ENCODE measurements at places on chromosomes 5 and 9.

DNA sequence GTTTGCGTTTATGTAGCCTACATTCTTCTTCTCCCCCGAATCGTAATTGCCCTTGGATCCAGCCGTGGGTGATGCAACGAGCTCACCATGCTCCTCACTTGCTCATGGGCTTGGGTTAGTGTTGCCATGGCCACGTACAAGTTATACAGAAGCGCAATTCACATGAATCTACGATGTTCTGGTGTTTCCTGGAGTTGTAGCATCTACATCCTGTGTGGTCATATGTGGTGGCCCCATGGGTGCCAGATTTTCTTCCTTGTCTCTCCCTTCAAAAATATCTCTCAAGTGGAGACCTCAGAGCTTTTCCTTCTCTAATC is 115.3 kb downstream of the TLE4 start:
- no peak for DNase-seq

- DNase-seq = no peak
Measured at GRCh38 chr9:30048396-30048795, 2336.0 kb upstream of the ACO1 start.

GRCh38 chr5:157562111-157562581 is 13.4 kb downstream of the ADAM19 start:
- DNase-seq = peak; percentile 85

GRCh38 chr9:135958485-135958884 is 2.7 kb downstream of the UBAC1 start:
- peak; percentile 46 for DNase-seq

DNA sequence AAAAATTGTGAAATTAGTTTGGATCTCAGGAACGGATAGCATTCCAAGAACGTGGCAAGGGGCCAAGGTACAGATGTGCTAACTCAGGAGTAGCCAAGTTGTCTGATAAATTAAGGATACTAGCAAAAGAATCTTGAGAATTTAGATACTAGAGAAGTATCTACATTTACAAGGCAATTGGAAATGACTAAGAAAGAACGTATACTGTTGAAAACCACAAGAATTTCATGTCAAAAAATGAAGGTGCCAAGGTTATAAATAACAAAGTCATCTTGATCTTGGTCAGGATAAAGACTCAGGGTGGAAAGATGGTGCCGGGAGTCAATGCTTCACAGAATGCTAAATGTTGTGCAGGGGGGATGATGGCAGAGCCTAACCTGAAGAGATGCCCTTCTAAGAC is 19.2 kb downstream of the CAPSL start:
- no peak for DNase-seq

DNA sequence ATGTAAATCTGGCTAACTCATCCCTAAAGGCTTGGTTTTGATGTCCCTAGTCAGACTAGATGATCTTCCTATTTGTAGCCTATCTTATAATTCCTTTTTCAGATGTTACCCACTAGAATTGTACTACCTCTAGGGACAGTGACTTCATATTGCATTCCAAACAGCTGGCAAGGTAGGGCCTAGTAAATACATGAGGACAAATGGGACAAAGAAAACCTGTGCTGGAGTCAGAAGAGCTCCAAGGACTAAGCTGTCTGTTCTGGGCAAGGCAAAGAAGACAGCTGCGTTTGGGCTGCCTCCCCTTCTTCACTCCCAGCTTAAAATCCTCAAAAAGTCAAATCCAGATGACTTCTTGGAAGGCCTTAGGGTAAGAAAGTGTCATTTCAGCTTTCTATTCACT is 10.0 kb downstream of the DMXL1 start:
- DNase-seq = no peak

DNA sequence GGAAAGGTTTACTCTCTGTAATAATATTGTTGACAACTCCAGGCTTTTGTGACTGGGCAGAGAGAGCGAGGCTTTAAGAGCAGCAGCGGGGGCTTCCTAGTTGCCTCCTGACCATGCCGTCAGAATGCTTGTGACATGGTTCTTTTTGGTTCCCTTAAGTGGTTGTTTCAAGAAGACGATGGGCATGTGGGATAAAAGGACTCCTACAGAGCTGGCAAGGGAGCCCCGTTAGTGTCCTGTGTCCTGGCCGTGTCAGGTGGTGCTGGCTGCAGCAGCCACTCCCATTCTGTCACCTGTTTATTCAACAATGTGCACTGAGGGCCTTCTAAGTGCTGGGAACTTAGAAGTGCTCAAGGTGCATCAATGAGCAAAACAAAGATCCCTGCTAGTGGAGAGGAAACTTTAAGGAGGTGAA is 19.7 kb downstream of the LCP2 start:
- DNase-seq = no peak

DNA sequence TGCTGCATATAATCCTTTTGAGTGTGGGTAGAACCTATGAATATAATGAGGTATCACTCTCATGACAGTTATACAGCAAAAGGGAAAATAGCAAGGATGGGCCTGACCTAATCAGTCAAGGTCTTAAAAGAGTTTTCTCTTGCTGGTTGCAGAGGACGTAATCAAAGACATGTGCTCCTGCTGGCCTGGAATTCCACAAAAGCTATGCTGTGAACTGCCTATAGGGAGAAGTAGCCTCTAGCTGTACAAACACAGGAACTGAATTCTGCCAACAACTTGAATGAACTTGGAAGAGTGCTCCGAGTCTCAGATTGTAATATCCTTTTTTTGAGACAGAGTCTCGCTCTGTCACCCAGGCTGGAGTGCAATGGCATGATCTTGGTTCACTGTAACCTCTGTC is 195.6 kb downstream of the PLK2 start:
- DNase-seq = no peak

DNA sequence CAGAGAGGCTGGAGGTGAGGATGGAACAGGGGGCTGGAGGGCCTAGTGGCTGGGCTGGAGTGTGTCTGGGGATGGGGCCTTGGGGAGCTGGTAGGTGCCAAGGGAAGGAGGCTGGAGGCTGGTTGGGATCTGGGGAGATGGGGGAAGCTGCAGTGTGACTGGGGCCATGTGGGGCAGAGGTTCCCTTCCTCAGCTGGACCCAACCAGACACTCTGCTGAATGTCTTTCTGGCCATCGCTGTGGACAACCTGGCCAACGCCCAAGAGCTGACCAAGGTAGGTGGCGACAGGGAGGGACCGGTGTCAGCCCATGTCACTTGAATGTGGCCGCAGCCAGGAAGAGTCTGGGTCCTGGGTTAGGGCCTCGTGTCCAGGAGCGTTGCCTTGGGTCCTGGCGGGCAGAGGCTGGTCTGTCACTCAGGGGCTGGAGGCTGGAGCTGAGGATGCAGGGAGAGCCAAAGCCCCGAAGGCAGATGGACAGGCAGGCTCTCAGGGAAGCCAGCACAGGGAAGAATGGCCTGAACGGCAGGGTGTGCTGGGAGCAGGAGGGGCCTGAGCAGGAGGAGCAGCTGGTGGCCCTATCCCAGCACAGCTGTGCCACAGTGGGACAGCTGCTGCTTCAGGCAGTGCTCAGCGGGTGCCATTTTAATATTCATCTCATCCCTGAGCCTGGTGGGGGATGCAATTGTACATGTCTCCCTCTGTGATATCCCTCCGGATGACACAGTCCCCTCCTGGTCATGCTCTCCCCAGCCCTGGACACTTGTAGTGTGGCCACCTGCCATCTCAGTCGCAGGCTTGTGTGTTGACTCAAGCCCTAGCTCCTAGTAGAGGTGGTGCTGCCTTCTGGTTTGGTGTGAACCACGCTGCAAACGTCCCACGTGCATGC is 132.5 kb downstream of the CACNA1B start:
- DNase-seq = peak; percentile 26

DNA sequence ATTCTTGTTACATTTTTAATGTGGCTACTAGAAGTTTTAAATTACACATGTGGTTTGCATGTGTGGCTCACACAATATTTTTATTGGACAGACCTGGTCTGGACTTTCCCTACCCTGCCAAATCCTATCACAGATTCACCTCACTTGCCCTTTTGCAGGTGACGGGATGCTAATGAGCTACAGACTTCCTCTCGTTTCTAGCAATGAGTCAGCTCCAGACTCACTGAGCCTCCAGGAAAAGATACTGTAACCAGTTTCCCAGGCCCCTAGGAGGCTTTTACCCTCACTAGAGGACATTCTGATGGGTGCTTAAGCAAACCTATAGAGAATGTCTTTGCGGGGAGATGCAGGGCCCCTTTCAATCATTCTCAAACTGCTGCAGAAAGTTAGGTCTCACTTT is 135.4 kb downstream of the WDR41 start:
- no peak for DNase-seq

GRCh38 chr9:129667850-129668249 is 2.4 kb downstream of the PRRX2 start:
- no peak for DNase-seq

DNA sequence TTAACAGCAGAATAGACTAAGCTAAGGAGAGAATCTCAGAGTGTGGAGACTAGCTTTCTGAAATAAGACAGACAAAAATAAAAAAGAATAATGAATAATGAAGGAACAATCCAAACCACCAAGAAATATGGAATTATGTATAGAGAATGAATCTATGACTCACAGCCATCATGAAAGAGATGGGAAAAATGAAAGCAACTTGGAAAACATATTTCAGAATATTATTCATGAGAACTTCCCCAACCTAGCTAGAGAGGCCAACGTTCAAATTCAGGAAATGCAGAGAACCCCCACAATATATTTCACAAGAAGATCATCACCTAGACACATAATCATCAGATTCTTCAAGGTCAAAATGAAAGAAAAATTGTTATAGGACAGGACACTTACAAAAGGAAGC is 349.0 kb upstream of the MPDZ start:
- no peak for DNase-seq

- DNase-seq = peak; percentile 42
Measured at GRCh38 chr5:159208514-159209437, 577 bp downstream of the RNF145 start.

GRCh38 chr9:3262826-3263529 is 262.8 kb downstream of the RFX3 start:
- no peak for DNase-seq

- peak; percentile 67 for DNase-seq
Measured at GRCh38 chr5:173196133-173196952, 38.7 kb downstream of the NKX2-5 start.

GRCh38 chr5:164941132-164941531 is 1435.7 kb downstream of the MAT2B start:
- no peak for DNase-seq

GRCh38 chr5:135134691-135135381 is 100.8 kb upstream of the PITX1 start:
- DNase-seq = no peak

- no peak for DNase-seq
Measured at GRCh38 chr9:88216126-88216995, 78.1 kb upstream of the SPATA31C2 start.

DNA sequence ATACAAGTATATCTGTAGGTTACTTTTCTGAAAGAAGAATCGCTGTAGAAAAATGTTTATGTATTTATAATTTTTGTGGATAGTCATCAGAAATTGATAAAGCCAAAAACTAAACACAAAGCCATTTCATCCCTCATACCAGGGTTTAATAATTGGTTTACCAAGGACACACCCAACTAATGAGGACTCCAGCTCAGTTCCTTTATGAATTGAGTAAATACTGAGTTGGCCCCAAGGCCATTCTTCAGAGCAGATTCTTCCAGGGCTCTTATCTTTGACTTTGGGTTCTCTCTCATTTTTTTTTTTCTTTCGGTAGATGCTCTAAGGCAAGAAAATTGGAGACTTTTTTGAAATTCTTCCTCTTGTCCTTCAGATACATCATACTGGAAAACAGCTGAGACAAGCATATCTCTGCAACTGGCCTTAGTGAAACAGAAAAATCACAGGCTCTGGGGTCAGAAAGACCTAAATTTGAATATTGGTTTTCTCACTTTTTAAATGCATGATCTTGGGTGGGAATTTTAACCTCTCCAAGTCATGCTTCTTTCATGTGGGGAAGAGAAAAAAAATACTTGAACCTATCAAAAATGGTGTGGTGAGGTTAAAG is 401.8 kb downstream of the ARHGEF28 start:
- no peak for DNase-seq

DNA sequence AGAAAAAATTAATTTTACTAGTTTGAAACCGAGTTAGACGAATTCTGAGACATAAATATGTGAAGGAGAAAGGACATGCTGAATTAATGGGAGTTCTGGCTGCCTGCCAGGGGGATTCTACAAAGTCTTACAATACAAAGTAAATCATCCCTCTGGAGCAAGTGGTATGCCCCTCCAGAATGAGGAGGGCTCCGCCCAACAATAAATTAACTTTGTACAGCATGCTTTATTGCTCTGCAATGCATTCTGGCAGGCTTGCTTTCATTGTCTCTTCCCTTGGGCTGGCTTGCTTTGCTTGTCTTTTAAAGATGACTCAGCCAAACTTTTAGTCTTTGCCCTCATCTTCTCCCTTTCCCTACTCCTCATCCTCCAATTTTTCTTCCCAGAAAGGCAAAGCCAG is 11.7 kb upstream of the PCDHB1 start:
- DNase-seq = no peak

GRCh38 chr5:176994460-176995121 is 12.0 kb downstream of the UIMC1 start:
- peak; percentile 62 for DNase-seq

DNA sequence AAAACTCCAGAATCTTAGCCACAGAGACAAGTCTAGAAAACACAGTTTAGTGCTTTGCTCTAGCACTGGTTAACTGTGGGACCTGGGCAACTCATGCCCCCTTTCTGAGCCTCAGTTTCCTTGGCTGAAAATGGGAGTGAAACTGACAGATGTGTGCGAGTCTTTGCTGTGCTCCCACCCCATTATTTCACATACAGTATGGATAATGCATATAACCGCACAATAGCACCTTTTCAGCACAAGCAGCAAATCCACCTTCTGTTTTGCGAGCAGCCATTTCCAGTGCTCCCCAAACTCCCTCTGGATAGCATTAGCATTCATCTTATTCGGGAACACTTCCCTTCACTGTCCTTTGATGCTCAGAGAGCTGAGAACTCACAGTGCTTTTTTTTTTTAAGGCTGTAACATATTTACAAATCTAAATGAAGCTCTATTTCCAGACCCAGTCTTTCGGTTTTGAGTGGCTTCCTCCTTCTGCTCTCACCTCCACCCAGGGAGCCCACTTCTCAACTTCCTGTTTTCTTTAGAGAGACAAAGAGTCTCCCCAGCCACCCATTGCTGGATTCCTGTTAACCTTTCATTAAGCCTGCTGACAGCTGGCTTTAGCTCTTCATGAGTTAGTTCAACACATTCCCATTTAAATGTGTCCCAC is 49.2 kb downstream of the TIMD4 start:
- no peak for DNase-seq

GRCh38 chr5:124859027-124859426 is 112.6 kb upstream of the ZNF608 start:
- no peak for DNase-seq

DNA sequence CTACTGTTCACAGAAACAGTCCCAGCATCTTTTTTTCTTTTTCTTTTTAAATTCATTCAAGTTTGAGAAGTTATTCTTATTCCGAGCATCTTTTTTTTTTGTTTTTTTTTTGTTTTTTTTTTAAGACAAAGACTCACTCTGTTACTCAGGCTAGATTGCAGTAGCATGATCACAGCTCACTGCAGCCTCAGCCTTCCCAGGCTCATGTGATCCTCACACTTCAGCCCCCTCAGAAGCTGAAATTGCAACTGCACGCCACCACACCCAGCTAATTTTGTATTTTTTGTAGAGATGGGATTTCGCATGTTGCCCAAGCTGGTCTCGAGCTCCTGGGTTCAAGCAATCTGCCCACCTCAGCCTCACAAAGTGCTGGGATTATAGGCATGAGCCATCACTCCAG is 36.4 kb upstream of the CHD1 start:
- DNase-seq = no peak

- peak; percentile 82 for DNase-seq
Measured at GRCh38 chr9:131275332-131276093, 797 bp downstream of the FAM78A start.

- no peak for DNase-seq
Measured at GRCh38 chr9:135961811-135962695, 880 bp upstream of the UBAC1 start.

GRCh38 chr9:116342941-116343340 is 189.3 kb downstream of the PAPPA start:
- no peak for DNase-seq

Measured in Right ventricle myocardium superior (tissue), 1 donor.